Stimulated activated CD4-positive, alpha-beta T cell treated with anti-CD3 and anti-CD28 coated beads, Interleukin-4, amount 100 ng/mL, for 1 hour (primary cell): ENCODE measurements at places on chromosomes 11 and 22.

DNA sequence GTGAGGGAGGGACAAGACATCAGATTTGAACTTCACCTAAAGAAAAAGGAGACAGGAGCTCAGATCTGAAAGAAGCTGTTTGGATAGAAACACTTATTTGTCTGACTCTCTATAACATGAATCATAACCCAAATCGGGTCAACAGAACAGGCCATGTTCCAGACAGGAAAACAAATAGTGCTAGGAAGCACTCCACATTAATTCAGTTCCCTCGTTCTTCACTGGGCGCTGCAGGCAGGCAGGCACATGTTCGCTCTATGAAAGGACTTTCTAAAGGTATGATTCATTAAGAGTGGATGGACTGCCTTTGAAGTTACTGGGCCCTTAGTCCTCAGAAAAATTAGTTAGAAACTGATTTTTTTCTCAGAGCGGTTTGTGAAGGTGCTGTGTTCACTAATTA lies 137.5 kb upstream of the TRPC6 start:
- no peak for DNase-seq

- no peak for DNase-seq
Observed at GRCh38 chr11:34928960-34929680, 12.7 kb downstream of the PDHX start.

DNA sequence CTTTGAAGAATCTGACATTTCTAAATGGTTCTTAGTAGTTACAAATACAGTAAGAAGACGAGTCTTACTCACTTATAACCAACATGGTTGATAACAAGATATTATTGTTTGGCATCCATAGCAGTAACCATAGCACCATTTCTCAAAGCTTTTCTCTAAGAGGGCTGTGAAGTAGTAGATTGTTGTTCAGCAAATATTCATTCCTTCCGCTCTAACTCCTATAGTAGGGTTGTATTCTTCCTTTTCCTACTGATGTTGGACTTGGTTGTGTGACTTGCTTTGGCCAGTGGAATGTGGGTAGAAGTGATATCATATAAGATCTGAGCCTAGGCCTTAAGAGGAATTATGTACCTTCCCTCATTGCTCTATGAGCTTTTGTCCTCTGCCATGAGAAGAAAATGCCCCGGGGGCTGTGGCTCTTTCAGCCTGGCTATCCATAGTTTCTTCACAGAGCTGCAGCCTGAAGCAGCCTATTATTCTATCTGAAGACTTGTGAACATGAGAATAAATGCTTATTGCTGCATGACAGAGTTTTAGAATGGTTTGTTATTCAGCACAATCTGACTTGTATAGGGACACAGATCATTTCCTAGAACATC lies 28.9 kb upstream of the ZBED5 start:
- no peak for DNase-seq

GRCh38 chr22:50184902-50185374 lies 775 bp upstream of the TRABD start:
- DNase-seq, result no peak

- DNase-seq, result no peak
Observed at GRCh38 chr11:117412653-117413275, 85.1 kb downstream of the CEP164 start.

- DNase-seq, result no peak
Observed at GRCh38 chr11:116644201-116644940, 128.4 kb downstream of the BUD13 start.

- no peak for DNase-seq
Observed at GRCh38 chr11:44506375-44507016, 59.0 kb upstream of the CD82 start.

DNA sequence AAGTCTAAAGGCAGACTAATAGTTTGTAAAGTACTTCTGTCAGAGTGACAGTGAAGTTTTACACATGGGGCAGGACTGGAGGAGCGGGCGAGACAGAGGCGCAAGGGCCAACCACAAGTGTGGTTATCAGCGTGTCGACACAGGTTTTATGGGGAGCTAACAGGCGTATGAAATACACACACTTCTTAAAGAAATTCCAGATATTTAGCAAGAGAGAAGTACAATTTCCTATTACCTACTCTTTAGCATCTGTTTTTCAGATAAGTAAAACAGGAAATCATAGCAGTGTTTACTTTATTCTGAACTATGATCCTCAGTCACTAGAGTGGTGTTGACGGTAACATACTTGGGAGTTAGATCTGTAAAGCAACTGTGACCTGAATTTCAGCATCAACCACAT lies 22.5 kb downstream of the VSIG10L2 start:
- no peak for DNase-seq

DNA sequence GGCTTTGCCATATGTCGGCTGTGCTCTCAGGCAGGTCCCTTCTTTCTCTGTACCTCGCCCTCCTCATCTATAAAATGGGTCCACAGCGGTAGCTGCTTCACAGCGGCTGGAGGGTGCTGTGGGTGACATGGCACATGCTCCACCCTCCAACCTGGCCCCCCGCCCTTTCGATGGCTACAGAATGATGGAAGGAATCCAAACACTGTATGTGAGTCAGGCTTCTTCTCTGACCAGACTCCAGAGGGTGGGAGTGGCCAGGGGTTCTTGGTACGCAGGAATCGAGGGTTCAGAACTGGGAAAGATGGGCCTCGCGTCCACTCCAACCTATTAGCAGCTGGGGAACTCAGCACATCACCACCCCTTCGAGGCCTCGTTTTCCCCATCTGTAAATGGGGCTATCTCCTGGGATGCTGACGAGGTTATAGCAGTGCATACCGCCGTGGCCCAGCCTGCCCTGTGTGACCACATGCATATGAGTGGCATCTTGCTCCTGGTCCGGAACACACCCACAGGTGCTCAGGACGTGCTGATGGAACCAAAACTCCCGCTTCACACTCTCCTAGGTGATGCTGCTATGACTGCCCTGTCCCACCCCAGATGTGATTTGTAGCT lies 26.4 kb downstream of the MN1 start:
- no peak for DNase-seq

DNA sequence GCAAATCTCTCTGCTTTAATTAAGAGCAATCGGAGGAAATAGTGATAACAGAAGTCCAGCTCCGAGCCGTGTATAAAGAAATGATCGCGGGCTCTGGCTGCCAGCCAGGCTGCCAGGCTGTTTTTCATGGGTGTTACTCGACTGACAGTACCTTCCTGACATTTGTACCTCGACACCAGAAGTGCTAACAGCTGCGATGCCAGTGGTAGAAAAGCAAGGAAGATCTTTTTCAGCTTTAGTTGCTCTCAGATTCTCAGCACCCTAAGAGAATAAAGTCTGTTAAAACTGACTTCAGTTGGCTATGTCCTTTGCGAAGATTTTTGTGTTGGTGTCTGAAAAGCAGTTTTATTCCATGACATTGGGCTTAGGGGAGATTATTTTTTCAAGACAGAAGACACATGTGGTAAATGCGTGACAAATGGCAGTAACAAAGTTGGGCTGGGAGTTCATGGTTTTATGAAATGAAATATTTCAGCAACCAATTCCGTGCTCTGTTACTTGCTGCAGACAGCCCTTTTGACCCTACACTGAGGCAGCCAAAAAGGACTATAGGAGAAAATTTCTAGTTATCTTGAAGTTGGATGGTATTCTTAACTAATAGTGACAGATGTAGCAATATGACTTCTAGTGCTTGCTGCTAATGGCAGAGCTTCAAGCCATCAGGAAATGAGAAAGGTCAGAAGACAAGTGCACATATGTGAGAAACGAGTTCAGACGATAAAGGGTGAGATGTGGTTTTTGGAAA lies 296.2 kb downstream of the CNTN5 start:
- no peak for DNase-seq

- DNase-seq, result no peak
Observed at GRCh38 chr22:42417645-42418305, 14.4 kb downstream of the NFAM1 start.

- no peak for DNase-seq
Observed at GRCh38 chr22:48580481-48580970, 1247.1 kb downstream of the BRD1 start.

GRCh38 chr11:57647372-57647771 lies 2.3 kb downstream of the YPEL4 start:
- DNase-seq, result no peak

GRCh38 chr11:1036303-1036923 lies at the start of gene MUC6:
Gene MUC6 (minus strand): TSS chr11:1036718. CDS start chr11:1036655, 63 bp downstream.
- DNase-seq, result no peak
